ENCODE measurements at places on chromosomes 12 and 14.

- DNase-seq, result no peak
Measured at GRCh38 chr12:101107032-101107763, 102.8 kb downstream of the SLC5A8 start.

GRCh38 chr12:56988207-56988739, 18.1 kb downstream of the ZBTB39 start:
- DNase-seq, result peak; percentile 92

DNA sequence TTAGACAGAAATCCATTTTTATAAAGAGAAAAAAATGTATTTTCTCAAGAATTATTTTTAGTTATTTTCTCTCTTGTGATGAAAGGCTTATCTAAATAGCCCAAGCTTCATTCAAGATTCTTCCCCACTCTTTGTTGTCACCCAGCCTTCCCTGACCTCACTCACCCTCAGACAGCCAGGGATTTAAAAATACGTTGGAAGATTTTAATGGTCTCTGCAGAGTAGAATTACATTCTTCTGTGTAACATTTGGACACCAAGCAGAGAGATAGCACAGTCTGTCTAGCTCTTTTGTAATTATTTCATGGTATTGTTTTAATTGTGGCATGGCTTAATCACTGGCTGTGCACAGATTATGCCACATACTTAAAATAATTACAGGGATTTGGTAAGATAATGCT, 130.3 kb downstream of the IGF1 start:
- no peak for DNase-seq

DNA sequence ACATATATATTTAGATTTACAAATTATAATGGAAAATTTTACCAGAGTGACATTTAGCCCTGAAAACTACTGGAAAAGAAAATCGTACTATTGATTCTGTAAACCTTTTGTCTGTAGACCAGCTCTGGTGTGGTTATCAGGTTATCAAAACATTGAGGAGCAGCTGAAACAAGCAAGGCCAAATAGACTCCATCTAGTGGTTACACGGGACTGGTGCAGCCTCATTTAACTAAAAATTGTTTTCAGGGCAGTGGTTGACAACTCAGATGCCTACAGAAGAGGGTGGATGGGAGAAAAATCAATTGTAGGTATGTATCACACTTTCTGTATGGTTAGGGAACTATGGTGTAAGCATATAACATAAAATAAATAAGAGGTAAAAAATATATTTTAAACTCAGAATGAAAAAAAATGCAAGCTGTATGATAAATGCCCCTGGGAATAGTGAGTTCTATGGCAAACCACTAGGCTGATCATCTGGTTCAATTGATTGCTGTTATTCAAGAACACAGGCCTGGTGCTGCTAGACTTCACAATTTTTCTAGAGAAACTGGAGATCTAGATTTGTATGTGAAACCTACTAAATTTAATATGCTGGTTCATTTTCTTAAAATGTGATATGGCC, 51.2 kb downstream of the ACSS3 start:
- DNase-seq, result peak; percentile 10

DNA sequence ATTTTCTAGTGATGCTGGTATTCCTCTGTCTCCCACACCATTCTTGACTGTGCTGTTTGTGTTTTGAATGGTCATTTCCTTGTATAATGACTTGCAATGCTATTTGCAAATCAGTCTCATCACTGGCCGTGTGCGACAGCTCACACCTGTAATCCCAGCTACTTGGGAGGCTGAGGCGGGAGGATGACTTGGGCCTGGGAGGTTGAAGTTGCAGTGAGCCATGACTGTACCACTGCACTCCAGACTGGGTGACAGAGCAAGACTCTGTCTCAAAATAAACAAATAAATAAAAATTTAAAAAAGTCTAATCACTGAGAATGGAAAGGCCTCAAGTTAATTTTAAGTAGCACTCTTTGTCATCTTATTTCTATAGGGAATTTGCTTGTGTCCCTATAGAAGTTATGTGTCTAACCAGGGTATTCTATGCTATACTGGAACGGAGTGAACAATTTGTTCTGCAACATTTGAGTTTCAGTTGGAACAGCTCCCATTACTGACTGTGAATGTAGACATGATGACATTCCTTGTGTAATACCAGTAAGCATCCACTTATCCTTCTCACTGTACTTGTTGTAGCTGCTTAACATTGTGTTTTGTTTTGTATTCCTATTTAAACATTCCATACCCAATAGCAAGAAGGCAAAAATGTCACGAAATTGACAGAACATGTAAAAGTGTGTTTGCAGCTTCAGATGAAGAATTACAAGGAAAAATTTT, 126.3 kb downstream of the MGST1 start:
- no peak for DNase-seq

- no peak for DNase-seq
Measured at GRCh38 chr12:54128416-54128815, 60.4 kb downstream of the SMUG1 start.

DNA sequence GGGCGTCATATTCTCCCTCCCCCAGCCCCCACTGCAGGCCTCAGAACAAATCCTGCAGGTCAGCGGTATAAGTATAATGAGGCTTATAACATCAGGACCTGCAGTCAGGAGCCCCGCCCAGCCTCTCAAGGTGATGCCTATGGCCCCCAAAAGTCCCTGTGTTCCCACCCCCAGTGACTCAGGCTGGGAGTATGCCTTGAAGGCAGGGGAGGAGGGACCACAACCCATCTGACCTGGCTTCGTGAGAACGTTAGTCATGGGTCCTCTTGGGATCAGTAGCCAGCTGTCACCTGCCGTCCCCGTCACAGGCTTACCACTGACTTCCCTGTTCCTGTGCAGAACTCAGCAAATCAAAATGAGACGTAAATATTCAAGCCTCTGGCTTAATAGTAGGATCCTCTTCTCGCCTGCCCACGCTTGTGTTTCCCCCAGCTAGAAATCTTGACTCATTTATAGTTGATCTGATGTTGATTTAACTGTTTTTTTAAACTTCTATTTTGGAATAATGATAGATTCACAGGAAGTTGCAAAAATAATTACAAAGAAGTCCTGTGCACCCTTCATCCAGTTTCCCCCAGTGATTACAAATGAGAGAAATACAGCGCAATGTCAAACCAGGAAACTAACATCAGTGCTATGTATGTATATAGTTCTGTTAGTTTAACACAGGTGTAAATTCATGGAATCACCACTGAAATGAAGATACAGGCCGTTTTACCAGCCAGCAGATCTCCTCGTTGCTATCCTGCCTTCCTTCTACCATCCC, 107.5 kb downstream of the ADGRD1 start:
- DNase-seq, result no peak

DNA sequence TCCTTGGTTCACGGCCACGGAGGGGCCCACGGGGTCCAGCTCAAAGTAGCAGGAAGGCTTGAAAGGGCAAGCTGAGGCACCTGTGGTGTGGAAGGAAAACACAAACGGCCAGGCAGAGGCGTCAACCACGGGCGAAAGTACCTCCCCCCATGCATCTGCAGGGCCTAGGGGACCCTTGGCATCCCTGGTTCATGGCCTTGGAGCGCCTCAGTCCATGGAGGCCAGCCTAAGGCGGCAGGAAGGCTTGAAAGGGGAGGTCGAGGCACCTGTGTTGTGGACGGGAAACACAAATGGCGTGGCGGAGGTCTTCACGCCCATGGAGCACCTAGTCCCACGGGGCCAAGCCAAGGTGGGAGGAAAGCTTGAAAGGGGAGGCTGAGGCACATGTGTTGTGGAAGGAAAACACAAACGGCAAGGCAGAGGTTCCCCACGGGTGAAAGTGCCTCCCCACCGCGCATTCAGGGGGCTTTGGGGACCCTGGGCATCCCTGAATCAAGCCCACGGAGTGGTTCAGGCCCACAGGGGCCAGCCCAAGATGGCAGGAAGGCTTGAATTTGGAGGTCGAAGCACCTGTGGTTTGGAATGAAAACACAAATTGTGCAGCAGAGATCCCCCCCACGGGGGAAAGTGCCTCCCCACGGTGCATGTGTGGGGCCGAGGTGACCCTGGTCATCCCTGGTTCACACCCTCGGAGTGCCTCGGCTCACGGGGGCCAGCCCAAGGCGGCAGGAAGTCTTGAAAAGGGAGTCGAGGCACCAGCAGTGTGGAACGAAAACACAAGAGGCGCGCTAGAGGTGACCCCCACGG, 380.8 kb downstream of the ALG10 start:
- DNase-seq, result peak; percentile 1

DNA sequence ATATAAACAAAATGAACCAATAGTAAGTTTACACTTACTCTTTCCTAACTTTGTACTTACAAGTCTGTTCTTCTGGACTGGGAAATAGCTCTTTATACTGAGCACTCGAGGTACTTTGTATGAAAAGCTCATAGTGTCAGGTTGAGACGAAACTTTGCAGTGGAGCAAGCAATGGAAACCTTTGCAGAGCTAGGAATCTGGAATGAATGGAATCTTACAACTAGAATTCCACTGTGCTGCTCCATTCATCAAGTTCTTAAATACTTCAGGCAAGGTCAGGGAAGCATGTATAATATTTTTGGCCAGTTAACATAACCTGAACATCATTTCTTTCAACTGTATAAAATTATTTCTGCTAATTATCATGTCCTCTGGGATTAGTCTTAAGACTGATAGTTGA, 1327.5 kb upstream of the FLRT2 start:
- no peak for DNase-seq

DNA sequence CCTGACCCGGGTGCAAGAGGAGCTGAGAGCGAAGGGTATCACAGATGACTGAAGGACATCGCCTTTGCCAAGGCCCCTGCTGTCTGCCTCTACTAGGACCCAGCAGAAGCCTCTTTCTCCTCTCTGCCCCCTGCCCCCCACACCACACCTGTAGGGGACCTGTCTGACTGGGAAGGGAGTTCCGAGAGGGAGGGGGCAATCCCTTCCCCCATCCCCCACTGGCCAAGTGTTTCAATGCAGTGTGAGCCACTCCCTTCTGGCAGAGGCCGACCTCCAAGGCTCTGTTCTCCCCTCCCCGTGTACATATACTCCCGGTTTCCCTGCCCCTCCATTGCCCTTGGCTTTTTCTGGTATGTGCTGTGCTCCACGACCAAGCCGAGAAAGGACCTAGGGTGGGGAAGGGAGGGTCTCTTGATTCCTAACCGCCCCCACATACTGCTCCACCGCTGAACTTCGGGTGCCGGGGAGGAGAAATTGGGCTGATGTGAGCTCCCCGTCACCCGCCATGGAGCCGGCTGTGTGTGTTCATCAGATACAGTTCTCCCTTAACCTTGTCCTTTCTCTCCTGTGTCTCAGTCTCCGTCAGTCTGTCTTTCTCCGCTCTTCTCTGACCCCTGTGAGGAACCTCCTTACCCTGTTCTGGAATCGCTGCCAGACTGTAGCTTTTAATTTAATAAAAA, 2.0 kb upstream of the ARHGEF25 start:
- peak; percentile 45 for DNase-seq

- DNase-seq, result no peak
Measured at GRCh38 chr12:42130672-42131402, 13.8 kb downstream of the GXYLT1 start.

GRCh38 chr12:50397117-50397650, 775 bp upstream of the FAM186A start:
- DNase-seq, result no peak

- DNase-seq, result no peak
Measured at GRCh38 chr12:27499377-27499776, 24.6 kb upstream of the PPFIBP1 start.

DNA sequence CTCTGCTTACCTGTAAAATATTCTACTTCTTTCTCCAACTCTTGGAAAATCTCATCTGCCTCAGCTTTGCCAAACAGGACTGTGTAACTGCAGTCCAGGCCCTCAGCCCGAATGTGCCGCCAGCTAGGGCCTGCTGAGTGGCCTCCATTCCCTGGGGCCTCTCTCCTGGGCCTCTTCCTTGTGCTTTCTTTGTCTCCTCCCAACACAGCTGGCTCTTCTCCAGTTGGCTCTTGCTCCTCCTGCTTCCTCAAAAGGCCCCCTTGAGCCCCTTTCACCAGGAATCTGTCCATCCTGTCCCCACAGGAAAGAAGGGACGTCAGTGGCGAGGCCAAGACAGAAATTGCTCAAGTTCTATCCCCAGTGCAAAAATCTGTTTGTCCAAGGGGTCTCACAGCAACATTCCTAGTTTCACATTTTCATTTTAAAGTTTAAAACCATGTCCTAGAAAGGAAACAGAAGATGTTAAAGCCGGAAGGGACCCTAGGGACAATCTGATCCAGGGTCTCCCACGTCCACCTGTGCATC, 713 bp downstream of the ALKBH2 start:
- DNase-seq, result peak; percentile 47
